Activated CD8-positive, alpha-beta memory T cell treated with anti-CD3 and anti-CD28 coated beads for 36 hours (primary cell): ENCODE measurements at places on chromosomes 6 and 20. TPM values are rescaled to one million over a fixed set of nuclear protein-coding genes. Genes with fewer than 3 reads are reported as not detected.

Gene NHSL1
- total RNA-seq, result 0.19 TPM

Gene WFDC5
- total RNA-seq, result not detected

Gene RAET1G
- not detected for total RNA-seq

Gene ZSWIM3
- total RNA-seq, result 4.5 TPM

Gene DYNLT2
- 2.1 TPM for total RNA-seq

Gene XKR7
- 0.02 TPM for total RNA-seq

Gene MROH8
- total RNA-seq, result 1.8 TPM

Gene BEND3
- 8.7 TPM for total RNA-seq

Gene OR2B6
- not detected for total RNA-seq

Gene DNAH8
- total RNA-seq, result 0.04 TPM

Gene OR2B3
- total RNA-seq, result not detected

Gene SIRPD
- total RNA-seq, result not detected
